ENCODE measurements at places on chromosomes 5 and 9.

DNA sequence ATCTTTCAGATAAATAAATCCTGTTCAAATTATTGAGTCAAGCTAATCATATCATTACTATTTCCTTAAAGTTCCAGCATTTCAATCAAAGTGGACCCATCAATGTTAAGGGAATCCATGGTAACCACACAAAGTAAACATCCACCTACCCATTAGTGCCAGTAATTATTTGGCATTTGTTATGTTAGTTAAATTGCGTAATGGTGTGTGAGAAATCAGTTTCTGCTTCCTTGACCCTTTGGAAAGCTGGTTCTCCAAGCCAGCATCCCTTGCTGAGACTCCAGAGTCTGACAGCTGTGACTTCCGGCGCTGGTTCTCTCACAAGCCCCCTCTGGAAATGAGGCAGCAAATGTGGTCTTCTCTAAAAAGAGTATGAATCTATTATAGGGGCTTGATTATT, 308.6 kb upstream of the EFNA5 start:
- DNase-seq = no peak

- peak; percentile 83 for DNase-seq
Measured at GRCh38 chr5:56094579-56095361, 100.0 kb upstream of the IL6ST start.

- DNase-seq = no peak
Measured at GRCh38 chr5:139676406-139676805, 28.3 kb downstream of the CXXC5 start.

DNA sequence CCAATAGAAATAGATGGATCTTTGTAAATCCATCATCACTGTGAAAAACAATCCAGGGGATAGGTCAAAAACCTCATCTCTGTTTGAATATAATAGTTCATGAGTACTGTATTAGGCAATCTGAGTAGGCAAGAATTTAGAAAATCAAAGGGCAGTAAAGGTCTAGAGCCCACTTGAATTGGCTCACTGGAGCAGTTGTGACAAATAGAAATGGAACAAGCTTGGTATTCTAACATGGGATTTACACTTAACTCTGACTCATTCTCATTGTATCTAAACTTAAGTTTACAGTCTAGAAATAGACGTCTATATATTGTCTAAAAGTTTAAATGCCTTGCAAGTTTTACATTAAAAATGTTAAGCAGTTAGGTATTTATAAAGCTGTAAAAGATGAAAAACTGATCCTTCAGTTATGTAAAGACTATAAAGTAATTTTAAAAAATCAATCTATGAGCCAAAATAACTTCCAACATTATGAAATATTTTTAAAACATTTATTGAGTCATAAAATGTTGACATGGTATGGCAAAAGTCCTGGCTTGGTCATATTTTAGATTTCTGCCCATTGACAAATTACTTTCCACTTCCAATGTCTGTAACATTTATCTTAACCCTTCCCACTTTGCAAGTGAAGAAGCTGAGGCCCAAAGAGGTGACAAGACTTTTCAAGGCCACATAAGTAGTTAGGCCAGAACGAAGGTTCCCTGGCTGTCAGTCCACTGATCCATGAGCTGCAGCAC, 203.7 kb upstream of the NREP start:
- DNase-seq = no peak

DNA sequence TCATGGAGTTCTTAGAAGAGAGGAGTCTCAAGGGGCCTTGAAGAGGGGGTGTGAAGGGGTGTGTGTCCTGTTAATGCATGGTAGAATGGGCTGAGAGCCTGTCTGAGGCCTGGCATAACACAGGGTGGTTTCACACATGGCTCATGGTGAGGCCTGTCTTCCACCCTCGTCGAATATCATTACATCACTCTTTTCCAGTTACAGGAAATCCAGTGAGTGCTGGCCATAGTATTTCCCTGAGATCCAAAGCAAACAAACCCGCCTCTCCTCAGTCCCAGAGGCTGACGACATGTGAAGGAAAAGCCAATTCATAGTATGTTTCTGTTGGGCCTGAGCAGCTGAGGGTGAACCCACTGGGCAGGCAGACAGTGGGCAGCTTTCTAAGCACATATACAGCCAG, 159.4 kb upstream of the NR3C1 start:
- DNase-seq = no peak

GRCh38 chr5:60495644-60496520, 204.1 kb downstream of the DEPDC1B start:
- DNase-seq = no peak

GRCh38 chr5:72441862-72442540, 65.2 kb downstream of the ZNF366 start:
- DNase-seq = no peak
